ENCODE measurements at places on chromosomes 1 and 21.
A peak's percentile ranks its signal among the peaks of the same experiment; 100 is the strongest.

DNA sequence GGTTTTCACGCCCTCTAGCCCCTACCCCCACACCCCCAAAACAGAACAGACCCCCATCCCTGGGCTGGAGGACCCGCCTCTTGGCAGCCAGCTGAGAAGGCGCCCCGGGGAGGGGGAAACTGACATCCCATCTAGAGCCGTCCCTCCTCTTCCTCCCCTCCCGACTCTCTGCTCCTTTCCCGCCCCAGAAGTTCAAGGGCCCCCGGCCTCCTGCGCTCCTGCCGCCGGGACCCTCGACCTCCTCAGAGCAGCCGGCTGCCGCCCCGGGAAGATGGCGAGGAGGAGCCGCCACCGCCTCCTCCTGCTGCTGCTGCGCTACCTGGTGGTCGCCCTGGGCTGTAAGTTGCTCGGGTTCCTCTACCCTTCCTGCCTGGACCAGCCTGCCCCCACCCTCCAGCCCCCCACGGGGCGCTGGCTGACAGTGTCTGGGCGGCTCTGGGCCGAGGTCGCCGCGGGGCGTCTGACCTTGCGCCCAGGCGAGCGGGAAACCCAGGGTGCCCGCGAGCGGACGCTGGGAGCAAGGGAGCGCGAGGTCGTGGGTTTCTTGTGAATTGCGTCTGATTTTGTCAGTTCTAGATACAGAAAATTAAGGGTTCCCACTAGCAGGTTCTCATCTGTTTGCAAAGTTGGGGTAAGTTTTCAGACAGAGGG is 618 bp downstream of the JAM2 start:
- peak; percentile 30 for DNase-seq

DNA sequence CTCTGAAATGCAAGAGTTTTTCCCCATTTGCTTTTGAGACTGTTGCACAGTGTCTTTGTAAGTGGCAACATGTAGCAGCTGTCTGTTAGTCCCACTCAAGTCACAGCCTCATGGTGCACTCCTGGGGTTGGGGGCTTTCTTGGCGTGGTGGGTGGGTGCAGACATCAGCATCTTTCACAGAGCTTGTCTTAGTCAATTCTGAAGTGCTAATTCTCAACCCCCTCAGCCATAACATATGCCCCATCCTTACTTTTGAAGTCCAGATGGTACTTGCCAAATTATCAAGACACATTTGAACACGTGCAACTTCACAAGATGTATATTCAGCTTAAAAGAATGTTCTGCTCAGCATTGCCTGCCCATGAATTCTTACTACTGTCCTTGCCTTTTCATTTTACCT is 87.1 kb downstream of the VCAM1 start:
- DNase-seq = no peak

DNA sequence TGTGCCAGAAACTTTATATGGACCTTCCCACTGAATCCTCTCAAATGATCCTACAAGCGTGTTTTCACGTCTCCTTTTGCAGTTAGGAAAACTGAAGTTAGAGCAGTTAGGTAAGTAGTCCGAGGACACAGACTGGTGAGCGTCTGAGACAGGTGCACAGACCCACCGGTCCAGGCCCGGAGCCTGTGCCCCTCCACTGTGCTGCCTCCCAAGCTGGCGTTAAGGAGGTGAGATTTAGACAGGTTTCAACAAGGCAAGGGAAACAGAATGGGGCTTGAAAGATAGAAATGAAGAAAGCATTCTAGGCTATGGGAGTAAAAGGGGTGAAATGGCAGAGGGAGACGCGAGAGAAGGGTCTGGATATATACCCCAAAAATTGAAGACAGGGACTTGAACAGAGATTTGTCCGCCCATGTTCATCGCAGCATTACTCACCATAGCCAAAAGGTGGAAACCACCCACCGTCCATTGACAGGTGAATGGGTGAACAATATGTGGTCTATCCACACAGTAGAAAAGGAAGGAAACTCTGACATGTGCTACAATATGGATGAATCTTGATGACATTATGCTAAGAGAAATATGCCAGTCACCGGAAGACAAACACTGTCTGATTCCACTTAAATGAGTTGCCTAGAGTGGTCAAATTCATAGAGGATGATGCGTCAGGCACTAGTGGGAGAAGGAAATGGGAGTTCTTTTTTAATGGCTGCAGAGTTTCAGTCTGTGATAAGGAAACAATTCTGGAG is 15.7 kb upstream of the PKP1 start:
- no peak for DNase-seq

GRCh38 chr1:174743654-174744561 is 255.8 kb upstream of the CACYBP start:
- DNase-seq = no peak

GRCh38 chr1:178254433-178254832 is 160.5 kb downstream of the RASAL2 start:
- no peak for DNase-seq

DNA sequence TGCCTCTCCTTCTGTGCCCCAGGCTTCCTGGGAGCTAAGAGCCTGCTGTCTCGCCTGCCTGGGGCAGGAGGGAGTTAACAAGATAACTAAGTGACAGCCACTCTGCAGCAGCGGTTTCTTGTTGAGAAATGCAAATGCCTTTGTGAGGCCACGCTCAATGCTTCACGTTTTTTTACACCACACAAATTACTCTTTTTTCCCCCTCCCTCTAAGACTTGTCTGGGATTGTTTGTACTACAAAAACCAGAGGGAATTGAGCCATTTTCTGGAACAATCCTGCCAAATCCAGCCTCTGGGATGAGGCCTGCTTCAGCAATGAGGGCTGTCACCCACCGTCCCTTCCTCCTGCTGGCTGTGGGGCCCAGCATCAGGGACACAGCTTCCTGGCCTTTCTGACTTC is 119.6 kb downstream of the ACTL8 start:
- no peak for DNase-seq

DNA sequence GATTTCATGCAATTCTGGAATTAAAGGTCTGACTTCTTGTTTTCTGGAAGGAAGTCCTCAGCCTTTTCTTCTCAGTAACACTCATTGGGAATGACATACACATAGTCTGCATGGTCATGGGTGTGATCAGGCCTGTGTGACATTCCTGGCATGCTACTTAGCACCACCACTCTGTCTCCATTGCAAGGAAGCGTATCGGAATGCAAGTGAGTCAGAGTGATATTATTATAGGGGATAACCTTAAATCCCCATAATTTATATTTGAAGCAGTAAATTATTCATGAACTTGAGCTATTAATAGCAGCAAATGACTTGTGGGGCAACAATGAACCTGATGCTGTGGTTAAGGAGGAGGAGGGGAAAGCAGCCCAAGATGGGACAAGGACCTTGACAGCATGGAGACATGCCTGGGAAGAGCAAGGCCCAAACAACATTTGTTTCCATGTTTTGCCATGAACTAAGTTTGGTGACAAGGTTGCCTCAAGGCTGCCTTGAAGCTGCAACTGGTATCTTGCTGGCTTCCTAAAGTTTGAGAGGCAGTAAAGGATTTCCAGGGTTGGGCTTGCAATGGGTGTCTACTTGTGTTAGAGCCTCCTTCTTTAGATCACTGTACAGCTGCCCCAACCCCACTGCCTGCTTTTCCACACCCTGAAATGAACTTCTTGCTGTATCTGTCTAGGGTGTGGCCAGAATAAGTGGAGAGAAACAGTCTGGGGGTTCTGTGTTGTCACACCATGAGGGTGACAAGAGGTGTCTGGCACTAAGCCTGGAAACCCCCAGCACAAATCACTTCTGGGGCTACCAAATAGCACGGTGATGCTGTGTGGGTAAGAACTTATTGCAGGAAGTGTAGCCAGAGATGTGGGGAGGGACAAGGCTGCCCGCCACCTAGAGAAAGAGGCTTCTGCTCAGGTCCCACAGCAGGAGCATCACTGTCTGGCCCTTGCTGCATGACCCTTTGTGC is 4.6 kb downstream of the MAB21L3 start:
- no peak for DNase-seq

GRCh38 chr1:245585252-245585959 is 430.6 kb downstream of the KIF26B start:
- no peak for DNase-seq

DNA sequence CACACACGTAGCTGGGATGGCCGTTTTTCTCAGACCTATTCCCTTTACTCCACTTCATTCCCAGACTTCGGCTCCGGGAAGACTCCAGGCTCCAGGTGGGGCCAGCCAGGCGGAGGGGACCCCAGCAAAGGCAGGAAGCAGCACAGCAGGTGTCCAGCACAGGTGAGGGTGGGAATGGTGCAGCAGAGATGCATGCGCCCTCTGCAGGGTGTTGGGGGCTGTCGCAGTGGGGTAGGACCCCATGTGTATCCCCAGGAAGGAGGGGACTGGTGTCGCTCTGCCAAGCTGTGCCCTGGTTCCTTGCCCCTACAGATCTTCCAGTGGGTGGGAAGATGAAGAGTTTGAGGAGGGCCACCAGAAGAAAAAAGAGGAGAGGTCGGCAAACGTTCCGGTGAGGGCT is 5.3 kb downstream of the TTC24 start:
- no peak for DNase-seq

DNA sequence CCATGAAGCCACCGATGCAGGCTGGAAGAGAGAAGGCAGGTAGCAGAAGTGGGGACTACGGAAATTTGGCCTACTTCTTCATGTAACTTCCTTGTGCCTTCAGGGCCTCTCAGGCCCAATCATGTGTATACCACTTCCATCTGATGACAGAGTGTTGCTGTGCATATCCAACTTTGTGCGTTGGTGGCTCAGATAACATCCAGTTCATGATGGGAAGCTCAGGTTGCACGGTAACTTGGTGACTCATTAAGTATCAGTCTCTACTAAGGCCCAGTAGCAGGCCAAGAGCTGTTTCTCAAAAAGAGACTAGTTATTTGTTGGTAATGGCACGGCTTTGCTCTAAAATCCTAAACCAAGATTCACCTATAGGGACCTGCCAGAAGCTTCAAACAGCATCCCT is 117.6 kb downstream of the LTN1 start:
- DNase-seq = no peak

GRCh38 chr1:163162381-163162914 is 40.3 kb downstream of the RGS5 start:
- no peak for DNase-seq

GRCh38 chr1:88608139-88608943 is 75.7 kb upstream of the PKN2 start:
- DNase-seq = no peak

DNA sequence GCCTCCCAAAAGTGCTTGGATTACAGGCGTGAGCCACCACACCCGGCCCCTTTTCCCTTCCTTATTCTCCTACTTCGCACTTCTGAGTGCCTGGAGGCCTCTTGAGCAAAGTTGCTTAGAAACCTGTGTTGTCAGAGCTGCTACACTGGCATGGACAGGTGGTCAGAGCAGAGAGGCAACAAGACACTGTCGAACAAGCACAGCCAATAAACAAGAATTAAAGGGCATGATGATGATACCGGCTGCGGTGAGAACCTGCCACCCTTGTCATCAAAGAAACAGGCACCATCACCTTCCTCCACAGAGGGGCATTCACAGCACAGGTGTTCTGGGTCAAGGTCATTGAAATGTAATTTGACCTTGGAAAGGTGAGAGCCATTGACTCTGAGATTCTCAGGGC is 23.3 kb downstream of the STUM start:
- DNase-seq = no peak

GRCh38 chr1:40710581-40711315 is 19.2 kb downstream of the NFYC start:
- DNase-seq = no peak

GRCh38 chr1:207414606-207415108 is 39.5 kb upstream of the CR2 start:
- DNase-seq = no peak

- no peak for DNase-seq
Observed at GRCh38 chr21:28069450-28069923, 923.2 kb downstream of the LTN1 start.

DNA sequence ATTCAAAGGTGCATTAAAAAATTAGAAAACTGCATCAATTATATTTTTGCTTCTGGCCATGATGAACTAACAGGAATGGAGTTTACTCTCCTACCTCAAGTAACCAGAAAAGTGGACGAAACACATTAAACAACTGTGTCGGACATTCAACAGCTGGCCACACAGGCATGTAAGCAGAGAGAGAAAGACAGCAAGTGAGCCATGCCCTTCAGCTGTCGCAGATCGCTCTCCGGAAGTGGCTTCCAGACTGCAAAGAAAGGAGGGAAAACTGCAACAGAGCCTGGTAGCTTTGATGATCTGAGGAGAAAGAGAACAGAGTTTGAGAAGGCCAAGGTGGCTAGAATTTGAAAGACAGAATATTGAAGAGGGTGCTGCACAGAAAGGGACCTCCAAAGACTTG is 557.2 kb downstream of the MATN1 start:
- DNase-seq = no peak

All from stimulated activated CD8-positive, alpha-beta memory T cell treated with anti-CD3 and anti-CD28 coated beads, Interleukin-12 subunit alpha, Interleukin-12 subunit beta, amount 100 ng/mL, for 4 hours (primary cell).